ENCODE measurements at places on chromosomes 3 and 15.

DNA sequence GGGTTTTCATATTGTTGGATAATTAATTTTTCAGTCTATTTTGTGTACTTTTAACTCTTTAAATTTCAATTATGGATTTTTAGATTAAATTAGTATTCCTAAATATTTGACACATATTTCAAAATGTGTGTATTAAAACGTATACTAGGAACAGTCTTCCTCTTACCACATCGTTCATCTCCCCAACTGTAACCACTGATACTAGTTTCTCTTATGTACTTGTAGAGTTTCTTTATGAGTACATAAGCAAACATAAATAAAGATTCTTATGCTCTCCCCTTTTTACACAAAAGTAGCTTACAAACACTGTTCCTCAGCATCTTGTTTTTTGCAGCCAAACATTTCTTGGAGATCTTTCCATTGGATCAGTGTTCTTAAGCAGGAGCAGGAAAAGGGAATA is 45.9 kb downstream of the CMSS1 start:
- DNase-seq, result no peak

DNA sequence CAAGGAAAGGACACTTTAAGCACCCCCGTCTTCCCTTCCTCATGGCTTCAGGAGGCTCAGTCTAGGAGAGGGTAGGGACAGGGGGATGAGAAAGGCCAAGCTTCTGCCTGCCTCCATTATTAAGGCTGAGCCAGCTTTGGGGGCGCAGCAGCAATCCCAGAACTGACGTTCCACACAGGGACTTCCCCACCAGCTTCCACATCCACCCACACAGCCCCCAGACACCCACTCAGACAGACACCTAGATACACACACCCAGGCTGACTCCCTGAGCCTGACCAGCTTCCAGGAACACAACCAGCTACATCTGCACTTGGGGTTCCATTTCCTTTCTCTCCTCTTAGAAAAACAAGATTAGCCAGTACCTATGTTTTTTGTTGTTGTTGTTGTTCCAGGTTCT is 4.7 kb downstream of the HCN4 start:
- DNase-seq, result no peak

GRCh38 chr3:32569540-32570420 is 878 bp downstream of the DYNC1LI1 start:
- DNase-seq, result peak; percentile 13

DNA sequence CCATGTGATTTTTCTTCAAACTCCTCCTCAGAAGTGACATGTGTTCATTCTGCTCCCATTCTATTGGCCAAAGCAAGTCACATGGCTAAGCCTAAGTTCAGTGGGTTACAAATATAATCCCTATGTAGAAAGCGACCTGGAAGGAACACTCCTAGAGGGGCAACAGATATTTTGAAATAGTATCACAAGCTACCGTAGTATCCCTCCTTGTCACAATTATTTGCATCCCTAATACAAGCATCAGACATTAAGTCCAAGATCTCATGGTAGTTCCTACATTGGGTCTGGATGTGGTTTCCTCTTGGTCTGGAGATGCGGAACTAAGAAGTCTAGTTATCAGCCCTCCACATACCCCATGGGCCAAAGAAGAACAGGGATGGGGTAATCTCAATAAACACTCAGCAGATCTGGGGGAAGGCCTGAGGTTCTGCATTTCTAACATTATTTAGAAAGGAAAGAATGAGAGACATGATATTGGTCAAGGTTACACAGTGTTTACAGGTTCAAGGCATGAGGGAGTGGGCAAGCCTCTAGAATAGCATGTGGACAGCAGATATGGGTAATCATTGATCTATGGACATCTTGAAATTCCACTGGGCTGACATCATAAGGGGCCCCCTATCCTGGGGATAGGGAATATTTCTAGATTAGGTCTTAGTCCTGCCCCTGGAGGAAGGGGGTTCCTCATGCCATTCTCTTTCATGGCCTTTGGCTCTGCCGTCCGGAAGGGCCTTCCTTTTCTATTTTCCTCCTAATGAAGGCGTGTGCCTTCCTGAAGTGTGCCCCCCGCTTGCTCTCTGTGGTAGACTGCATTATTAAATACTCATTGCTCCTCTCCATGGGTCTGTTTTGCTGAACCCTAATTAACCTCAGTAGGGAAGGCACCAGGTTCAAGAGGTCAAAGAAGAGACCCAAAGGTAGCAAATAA is 17.8 kb upstream of the ABHD2 start:
- no peak for DNase-seq

- no peak for DNase-seq
Observed at GRCh38 chr3:183178512-183178832, 15.9 kb upstream of the LAMP3 start.

- DNase-seq, result no peak
Observed at GRCh38 chr15:82647835-82648256, 683 bp upstream of the CPEB1 start.

DNA sequence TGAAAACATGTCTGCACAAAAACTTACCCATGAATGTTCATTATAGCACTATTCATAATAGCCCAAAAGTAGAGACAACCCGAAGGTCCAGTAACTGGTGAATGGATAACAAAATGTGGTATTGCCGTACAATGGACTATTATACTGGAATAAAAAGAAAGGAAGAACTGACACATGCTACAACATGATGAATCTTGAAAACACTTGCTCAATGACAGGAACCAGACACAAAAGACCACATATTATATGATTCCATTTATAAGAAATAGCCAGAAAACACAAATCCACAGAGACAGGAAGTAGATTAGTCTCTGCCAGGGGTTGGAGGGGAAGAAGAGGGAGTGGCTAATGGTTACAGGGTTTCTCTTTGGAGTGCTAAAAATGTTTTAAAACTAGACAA is 18.3 kb downstream of the SHC4 start:
- no peak for DNase-seq

- DNase-seq, result no peak
Observed at GRCh38 chr3:10289787-10290355, 2.9 kb downstream of the GHRL start.

DNA sequence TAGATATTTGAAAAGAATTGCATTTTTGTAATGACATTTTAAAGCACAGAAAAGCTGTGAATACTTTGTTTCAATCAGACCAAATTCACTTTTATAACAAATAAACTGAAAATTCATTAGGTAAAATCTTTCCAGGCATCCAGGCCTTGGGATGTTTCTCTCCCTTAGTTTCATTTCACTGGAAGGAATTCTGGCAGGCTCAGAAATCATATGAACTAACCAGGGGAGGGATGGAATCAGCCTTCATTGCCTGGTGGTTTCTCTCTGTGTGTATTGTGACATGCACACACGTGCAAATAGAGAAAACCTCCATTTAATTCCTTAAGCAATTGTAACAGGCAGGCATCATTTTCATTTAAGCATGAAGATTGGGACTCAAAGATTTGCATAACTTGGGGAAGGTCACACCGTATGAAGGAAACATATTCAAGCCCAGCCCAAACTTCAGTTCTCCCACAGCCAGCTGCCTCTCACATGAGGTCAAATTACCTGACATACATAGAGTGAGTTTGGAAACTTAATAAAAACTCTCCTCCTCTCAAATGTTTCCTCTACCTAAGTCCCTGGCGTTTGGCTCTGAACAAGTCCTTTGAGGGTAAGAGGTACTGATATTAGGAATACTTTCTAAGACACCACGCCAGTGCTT is 376.1 kb upstream of the MCTP2 start:
- no peak for DNase-seq

DNA sequence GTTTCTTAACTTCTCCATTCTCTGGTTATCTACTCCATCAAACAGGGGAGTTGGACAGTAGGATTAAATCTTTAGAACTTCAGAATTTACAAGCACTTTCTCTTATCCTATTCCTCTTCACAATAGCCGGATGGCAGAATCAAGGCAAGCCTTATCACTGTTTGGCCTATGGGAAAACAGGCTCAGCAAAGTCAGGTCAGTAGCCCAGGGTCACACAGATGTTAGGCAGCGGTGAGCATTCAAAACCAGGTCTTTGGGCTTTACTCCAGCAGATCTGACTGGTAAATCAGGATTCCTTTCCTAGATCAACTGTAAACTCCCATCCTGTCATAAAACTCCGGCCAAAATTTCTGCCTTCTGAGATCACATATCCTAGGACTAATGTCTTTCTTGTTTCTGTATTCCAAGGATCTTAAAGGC is 258.4 kb downstream of the OPA1 start:
- DNase-seq, result no peak

DNA sequence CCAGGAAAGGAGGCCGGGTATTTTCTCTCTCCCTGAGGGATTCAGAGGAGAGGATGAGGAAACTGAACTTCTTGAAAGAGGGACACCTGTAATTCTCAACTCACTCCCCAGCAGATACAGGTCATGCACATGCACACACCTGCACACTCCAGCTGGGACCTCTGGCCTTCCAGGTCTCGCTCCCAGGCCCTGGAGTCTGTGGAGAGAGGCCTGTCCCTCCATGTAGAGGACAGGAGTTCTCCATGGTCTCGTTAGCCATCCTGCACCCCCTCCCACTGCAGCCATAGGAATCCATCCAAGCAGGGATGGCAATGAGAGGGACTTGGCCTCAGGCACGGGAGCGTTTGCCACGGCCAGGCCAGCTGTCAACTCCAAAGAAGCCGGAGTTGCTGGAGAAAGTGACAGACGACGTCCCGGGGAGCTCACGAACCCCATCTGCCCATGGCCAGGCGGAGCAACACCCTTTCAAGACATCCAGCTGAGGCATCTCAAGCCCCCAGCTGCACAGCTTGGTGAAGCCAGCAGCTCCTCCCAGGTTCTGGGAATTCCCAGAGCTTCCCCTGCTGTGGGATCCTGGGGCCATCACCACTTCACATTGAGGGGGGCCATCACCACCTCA is 223.3 kb downstream of the UACA start:
- DNase-seq, result no peak

- no peak for DNase-seq
Observed at GRCh38 chr3:55897573-55898224, 410.6 kb upstream of the WNT5A start.

DNA sequence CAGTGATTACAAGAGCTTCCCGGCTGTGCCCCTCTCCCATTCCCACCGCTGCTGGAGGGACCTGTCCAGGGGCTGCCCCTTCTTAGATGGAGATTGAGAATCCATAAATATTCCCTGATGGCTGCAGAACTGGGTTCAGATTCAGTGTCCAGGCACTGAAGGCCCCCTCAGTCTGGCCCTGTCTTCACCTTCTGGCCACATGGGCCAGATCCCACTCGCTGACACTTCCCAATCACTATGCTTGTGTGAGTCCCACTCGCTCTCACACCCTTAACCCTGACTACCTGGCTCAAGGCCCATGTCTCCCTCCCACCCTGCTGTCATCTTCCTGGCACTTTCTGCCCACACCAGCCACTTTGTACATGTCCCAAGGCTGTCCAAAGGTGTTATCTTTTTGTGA is 15.5 kb upstream of the MRPS22 start:
- no peak for DNase-seq

DNA sequence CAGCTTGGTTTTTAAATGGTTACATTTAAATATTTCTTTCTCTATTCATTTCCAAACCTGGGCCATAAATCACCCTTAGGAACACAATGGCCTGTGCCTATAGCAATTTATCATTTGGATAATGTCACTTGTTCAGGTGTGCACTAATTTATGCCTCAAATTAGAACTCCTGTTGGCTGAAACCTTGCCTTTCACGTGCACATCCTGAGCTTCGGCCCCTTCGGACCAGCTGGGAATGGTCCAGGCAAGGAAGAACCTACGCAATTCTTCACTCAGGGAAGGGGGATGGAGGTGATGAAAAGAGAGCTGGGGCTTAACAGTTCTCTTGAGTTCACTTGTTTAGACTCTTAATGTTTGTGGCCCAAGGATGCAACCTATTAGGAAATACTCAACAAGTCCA is 324.1 kb upstream of the ICE2 start:
- DNase-seq, result no peak

DNA sequence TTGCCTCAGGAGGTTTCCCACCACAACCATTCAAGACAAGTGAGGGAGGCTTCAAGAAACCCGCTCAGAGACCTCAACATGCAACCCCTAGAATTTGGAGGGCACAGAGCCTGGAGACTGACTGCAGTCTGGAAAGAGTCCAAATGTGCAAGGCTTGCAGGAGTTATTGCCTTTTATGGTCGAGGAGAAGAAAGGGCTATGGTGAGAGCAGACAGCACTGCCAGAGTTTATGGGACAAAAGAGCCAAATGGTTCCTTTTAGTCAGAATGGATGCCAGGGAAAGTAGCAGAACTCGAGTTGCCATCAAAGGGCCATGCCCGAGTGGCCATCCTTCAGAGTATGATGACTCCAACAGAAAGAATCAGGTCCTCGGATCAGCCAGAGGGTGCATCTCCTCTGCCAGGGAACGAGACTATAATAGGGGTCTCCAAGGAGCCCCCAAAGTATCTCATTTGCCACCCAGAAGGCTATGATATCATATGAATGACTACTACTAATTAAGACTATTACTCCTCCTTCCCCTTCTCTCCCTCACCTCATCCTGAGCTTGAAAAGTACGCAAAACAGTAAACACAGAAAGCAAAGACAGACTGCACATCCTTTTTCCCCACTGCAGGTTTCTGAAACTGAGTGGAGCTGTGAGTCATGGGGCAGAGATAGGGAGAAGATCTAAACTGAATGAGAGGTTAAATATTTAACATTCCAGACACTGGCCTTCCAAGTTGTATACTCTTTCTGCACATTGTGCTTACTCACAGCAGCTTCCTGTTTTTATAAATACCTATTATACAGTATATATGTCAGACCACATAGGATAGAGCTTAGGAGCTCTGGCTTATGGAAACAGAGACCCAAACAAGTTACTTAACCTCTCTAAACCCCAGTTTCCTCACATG is 33.9 kb upstream of the TMCO5A start:
- DNase-seq, result peak; percentile 54

DNA sequence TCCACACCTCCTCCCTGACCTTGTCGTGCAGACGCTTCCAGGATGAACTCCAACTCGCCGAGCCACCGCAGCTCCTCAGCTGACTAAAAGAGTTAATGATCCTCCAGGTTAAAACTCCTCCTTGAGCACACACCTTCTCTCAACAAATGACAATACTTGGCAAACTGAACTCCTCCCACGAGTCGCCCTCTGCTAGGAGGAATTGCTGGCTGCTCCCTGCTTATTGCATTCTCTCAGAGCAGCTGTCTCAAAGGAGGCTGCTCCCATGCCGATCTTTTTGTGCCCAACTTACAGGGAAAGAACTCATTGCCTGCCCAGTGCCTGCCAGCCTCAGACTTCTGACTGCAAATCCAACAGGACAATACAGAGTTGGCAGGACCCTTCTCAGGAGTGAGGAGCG is at the start of gene ATP13A4:
Gene ATP13A4 (minus strand): TSS at position 85 of the 400 bp plus-strand sequence. CDS start 96 bp downstream, outside the sequence.
- no peak for DNase-seq

- no peak for DNase-seq
Observed at GRCh38 chr3:192715126-192715525, 12.2 kb downstream of the FGF12 start.

DNA sequence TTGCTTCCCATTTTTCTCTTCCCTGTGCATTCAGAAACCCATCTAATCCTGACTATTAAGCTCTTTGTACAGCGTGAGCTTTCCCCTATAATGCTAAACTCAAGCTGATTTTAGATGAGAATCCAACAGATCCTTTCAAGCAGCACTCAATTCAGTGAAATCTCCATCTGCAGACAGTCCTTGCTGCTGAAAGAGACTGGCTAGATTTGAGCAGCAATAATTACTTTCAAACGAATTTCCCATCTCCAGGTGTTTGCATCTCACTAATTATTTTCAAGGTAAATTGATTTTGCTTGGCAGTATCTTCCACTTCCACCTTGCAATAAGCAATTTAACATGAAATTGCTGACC is 49.5 kb upstream of the SLC7A14 start:
- DNase-seq, result no peak
